Activated naive CD4-positive, alpha-beta T cell treated with anti-CD3 and anti-CD28 coated beads, Interleukin-2, amount 50 U/mL, for 16 hours (primary cell): ENCODE measurements at places on chromosomes 1 and 21.

DNA sequence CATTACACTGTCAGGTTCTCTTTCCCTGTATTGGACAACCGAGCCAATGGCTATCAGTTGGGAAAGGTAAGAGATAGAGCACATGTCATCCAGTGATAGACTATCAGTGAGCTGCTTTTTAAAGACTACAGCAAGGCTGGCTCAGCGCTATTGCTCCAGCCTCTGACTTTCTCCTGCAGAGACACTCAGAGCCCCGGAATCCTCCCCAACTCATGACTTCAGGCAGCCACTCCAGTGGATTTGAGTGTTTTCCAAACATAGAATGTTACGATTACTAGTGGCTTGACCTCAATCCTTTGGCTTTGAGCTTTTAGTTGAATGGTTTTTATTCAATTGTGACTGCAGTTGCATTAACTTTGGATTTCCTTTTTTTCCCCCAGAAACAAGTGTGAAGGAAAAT lies 331.9 kb downstream of the DISC1 start:
- DNase-seq: no peak

GRCh38 chr1:229409616-229410369 lies 24.1 kb downstream of the ACTA1 start:
- no peak for DNase-seq

GRCh38 chr1:236156512-236157208 lies 14.3 kb downstream of the GPR137B start:
- DNase-seq: no peak

DNA sequence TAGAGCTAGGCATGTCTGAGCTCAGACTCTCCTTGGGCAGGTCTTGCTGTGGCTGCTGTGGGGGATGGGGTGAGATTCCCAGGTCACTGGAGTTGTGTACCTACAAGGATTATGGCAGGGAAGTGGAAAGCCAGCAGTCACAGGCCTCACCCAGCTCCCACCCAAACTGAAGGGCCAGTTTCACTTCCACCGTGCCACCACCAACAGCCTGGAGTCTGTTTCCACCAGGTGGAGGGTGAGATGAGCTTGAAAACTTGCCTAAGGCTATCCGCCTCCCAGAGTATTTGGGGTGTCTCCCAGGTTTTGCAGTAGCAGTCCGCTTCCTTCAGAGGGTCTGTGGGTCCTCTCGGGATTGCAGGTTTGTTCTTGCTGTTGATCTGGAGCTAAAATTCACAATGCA lies 327.7 kb downstream of the PTPRC start:
- DNase-seq: no peak

GRCh38 chr1:3651930-3652547 lies at the start of gene TP73:
Gene TP73, plus strand, starts transcription at chr1:3652516. Its CDS starts 29,850 bp downstream, at chr1:3682366.
- no peak for DNase-seq

DNA sequence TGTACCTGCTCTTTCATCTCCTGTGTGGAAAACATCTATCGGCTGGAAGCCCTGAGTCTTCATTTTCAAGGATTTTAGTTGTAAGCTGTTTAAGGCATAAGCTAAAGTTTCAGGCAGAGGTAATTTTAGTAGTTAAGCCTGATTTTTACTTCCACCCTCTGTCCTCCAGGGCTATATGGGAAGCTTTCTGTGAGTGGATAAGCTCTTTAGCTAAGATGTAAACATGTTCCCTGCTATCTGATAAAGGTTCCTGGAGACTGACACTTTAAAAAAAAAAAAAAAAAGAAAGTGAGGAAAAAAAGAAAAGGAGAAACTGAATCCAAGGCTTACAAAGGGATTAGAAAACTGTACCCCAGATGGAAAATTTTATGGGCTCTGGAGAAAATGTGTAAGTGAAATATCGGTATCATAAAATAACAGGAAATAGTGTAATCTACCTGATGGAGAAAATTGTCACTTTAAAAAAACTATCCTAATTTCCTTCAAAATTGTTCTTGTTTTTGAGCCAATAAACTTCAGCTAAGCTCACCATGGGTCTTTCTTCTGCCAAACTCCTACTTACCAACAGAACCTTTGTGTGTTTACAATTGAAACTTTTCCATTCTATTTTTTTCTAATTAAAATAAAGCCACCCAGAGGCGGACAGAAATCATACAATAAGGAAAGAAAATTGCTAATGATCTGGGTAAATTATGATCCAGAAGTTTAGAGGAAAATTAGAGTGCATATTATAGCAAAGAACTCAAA lies 180.5 kb downstream of the TGFB2 start:
- no peak for DNase-seq

DNA sequence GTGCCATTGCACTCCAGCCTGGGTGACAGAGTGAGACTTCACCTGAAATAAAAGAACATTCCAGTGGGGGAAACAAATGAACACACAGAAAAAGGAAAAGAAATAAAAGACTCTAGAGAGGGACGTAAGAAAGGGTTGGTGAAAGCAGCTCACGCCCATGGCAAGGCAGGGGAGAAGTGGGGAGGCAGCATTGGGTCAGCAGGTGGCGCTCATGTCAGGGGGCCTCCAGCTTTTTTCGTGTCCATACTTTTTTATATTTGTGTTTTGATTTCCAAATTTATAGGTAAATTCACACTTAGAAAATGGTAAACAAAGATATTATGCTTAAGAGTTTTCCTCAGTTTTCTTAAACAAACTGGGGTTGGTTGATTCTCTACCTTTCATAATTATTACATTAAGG lies 45.5 kb downstream of the VPS13D start:
- peak; percentile 42 for DNase-seq

- DNase-seq: no peak
Measured at GRCh38 chr1:97271916-97272788, 550.6 kb downstream of the PTBP2 start.

GRCh38 chr1:68142036-68142435 lies 90.3 kb downstream of the WLS start:
- DNase-seq: no peak

GRCh38 chr1:227709451-227709850 lies 25.7 kb downstream of the JMJD4 start:
- DNase-seq: no peak

- DNase-seq: no peak
Measured at GRCh38 chr1:88661188-88661587, 22.9 kb upstream of the PKN2 start.

- DNase-seq: no peak
Measured at GRCh38 chr1:199101635-199102034, 462.8 kb downstream of the PTPRC start.

GRCh38 chr1:24100945-24101737 lies 10.8 kb downstream of the MYOM3 start:
- no peak for DNase-seq

GRCh38 chr1:205576011-205576410 lies 55.8 kb downstream of the ELK4 start:
- no peak for DNase-seq

GRCh38 chr1:31447210-31447609 lies 34.2 kb downstream of the SERINC2 start:
- DNase-seq: no peak

GRCh38 chr1:206631085-206631509 lies 4.2 kb upstream of the DYRK3 start:
- peak; percentile 17 for DNase-seq

GRCh38 chr1:27618341-27619082 lies 14.6 kb upstream of the AHDC1 start:
- DNase-seq: no peak

DNA sequence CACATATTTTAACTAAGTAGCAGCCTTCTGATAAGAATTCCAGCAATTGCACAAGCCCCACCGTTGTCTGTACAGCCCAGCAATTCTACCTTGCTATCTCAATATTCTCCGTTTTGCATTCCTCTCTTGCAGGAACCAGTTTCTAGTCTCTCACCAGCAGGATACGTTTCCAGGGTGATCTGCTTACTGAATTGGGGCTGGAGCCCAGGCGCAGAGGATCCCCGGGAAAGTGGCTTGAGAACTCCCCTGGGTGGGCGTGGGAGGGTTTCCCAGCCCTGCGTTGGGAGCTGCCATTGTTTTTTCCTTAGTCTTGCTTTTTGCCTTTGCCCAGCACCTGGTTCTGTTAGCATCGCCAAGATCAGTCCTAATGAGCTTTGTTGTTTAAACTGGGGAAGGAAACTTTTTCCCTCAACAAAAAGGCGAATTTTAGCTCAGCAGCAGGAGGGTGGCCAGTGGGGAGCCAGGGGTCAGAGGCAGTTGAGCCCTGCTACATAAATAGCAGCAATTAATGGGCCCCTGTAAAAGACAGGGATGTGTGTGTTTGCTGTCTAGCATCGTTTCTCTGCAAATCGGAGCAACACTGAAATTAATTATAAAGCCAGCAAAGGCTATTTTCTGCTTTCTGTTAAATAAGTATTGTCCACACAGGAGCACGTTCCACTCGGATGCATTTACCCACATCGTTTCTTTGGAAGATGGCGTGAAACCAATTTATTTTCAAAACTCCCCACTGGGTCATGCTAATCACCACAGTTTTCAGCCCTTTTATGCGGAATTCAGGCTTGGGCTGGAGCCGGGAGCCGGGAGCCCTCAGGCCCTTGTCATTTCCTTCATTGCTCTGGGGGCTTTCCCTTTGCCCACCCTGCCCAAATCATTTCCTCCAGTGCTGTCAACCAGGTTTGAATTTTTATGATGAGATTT lies 36.6 kb downstream of the HUNK start:
- no peak for DNase-seq

- DNase-seq: no peak
Measured at GRCh38 chr21:31371715-31372470, 27.8 kb upstream of the TIAM1 start.

DNA sequence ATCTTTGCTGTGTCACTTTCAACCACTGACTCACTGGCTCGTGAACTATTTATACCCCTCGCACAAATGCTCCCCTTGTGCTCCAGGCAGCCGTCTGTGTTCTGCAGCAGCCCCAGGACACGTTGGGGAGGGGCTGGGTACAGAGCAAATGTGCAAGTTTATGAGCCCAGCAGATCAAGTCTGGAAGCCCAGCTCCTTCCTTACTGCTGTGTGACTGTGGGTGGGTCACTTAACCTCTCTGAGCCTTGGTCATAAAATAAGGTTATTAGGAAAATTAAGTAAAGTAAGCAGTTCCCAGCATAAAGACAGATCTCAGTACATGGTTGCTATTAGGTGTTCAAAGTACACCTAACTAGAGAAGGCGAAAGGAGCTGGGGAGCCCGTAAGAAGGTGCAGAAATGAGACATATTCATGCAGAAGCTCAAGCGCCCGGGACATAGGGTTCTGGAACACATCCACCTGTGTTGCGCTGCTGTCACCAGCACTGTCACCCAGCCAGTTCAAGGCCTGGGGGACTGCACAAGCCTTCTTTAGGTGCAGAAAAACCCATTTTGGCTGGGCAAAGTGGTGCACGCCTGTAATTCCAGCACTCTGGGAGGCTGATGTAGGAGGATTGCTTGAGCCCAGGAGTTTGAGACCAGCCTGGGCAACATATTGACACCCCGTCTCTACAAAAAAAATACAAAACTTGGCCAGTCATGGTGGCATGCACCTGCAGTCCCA lies 13.8 kb downstream of the EFHD2 start:
- DNase-seq: no peak

GRCh38 chr1:2494323-2494693 lies 18.2 kb downstream of the PLCH2 start:
- DNase-seq: no peak

DNA sequence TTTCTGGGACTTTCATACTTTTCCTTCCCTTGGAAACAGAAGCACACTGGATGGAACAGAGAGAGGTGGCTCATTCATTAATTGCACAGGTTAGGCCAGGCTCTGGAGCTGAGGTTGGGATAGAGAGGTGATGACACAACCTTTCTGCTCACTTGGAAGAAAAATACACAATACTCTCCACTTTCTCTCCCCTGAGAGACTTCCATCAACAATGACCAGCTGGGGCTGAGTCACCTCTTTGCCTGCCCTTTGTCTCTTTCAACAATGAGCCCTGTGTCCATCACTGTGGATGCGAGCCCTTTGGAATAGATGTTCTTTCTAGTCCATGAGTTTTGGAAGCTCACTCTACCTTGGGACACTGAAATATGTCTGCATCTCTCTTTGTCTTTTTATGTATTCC lies 43.1 kb downstream of the ATP2B4 start:
- no peak for DNase-seq

- no peak for DNase-seq
Measured at GRCh38 chr1:212805767-212806166, 14.1 kb downstream of the TATDN3 start.

DNA sequence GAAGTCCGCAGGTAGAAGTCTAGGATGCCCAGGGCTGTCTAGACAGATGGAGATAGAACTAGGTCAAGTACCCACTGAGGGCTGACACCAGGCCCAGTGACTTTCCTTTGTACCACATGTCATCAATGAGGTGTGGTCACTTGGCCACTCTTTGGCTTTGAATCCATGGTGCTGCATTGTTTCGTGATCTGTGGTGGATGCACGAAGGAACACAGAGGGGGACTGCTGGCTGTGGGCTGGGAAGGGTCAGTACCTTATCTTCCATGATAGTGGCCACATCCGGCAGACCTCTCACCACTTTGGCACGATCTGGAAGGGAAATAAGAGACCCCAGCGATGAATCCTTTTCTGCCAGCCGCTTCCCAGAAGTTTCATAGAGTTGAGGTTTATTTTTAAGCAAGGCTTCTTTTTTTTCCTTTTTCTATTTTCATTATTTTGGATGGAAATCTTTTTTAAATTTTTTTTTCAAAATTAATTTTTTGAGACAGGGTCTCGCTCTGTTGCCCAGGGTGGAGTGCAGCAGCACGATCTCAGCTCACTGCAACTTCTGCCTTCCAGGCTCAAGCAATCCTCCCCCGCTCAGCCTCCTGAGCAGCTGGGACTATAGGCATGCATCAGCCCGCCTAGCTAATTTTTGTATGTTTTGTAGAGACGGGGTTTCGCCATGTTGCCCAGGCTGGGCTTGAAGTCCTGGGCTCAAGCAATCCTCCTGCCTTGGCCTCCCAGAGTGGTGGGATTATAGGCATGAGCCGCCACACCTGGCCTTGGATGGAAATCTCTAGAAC lies 53.1 kb downstream of the MYOM3 start:
- no peak for DNase-seq

DNA sequence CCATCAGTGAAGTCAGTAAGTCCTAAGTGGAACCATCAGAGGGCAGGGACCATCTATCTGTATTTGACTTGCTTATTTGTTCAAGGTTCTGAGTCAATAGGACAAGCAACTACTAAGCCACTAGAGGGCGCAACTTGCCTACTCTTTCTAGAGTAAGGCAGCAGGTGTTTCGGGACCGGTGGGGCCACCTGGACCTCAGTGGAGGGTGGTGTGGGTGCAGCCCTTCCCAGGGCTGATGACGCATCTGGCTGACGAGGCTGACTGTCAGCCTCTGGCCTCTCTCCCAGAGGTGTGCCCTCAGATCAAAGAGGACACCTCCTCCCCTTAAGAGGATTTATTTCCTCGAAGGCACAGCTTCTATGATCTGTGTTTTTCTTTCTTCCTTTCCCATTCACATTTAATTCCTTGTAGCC lies 6.6 kb downstream of the CBR3 start:
- DNase-seq: peak; percentile 83

GRCh38 chr21:34971656-34972055 lies 77.4 kb downstream of the RUNX1 start:
- no peak for DNase-seq
